ENCODE measurements at places on chromosomes 12 and 14.

GRCh38 chr14:54333511-54333910 lies 63.3 kb upstream of the CDKN3 start:
- DNase-seq, result no peak

- DNase-seq, result no peak
These were observed 363.9 kb downstream of the BCL11B start for GRCh38 chr14:98908050-98908449.

- DNase-seq, result no peak
These were observed 219.8 kb downstream of the CRADD start for GRCh38 chr12:93896952-93897351.

DNA sequence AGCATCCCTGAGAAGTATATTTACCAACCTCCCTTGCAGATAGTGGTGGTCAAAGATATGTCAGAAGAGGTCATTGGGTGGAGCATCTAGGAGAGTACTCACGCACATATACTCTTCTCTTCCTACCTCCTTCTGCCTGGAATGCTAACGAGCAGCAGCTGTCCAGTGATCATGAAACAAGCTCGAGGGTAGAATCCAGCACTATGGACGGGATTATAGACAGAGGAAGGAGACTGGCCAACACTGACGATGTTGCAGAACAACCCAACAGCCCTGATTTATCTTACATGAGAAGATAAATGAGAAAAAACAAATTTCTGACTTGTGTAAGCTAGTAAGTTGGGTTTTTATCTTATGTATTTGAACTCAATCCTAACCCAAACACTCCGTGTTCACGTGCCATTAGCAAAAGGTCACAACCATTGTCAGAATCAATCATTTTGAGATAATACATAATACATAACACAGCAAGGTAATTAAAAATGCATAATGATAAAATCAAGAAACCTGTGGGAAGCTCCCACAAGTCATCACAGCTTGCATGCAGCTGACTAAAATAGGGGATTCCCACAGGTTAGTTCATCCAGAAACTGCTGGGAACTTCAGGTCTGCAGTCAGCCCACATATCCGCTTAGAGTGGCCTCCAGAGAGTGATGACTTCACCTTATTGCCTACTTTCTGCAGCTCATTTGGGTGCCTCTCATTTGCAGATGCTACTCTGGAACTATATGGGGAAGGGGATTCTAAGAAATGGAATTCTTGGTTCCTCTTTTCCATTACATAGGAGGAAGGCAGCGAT lies 36.3 kb upstream of the STK38L start:
- no peak for DNase-seq

- DNase-seq, result no peak
These were observed 69.6 kb upstream of the TMEM132D start for GRCh38 chr12:129973236-129973961.

DNA sequence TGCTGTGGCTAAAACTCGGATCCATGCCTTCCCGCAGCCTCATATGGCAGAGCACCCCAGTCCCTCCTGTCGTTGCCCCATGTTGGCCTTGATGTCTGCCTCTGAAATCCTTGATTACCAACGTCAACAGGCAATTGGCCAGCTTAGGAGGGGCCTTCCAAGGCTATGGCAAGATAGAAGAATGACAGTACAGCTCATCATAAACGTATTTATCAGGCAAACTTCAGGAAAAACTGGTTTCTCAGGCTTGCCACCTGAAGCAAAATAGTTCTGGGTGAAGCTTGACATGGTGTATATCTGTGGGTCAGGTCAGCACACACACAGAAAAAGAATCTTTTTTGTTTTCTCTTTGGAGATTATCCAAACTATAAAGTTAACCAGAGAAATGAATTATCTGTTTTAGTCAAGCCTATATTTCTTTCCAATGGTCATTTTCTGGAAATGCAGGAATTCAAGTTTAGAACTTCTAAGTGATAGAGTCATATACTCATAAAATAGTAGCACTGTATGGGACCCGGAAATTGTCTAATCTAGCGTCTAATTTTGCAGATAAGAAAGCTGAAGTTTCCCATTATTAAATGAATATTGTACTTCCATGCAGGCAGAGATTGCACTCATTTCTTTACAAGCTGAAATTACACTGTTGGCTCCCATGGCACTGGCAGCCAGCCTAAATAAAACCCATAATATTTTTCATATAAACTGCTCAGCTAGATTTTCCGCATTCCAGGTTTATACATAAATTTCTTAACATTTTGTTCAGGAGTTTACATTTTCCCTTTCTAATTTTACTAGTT lies 24.4 kb upstream of the DUSP16 start:
- no peak for DNase-seq

DNA sequence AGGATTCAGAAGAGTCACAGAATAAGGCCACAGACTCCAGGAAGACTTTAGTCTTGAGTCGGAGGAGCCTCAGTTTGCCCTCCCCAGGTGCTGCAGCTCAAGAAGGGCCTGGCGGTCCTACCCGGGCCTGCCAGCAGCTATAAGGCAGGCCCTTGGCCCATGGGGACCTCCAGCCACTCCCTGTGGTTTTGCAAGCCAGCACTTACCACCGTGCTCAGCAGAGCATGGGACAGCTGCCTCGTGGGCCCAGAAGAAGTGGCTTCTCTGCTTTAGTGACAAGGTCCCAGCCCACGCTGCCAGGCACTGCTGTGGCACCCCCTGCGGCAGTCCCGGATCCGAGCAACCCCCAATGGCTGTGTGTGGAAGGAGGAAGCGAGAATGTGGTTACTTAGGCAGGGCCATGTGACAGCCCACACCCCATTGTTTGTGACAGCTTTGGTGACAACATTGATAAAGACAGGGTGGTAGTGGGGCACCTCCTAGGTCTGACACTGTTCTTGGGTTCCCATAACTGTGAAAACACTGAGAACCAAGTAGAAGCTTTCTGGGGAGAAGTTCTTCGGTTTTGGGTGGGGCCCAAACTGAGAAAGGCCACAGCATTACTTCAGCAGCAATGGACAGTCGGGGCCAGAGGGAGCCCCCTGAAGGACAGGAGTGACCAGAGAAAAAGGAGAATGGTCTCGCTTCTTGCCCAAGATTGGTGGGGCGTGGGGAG lies at the start of gene SELPLG:
SELPLG (minus strand) TSS at position 361 of the 715 bp plus-strand sequence. CDS start 9,587 bp downstream, outside the sequence.
- DNase-seq, result no peak

DNA sequence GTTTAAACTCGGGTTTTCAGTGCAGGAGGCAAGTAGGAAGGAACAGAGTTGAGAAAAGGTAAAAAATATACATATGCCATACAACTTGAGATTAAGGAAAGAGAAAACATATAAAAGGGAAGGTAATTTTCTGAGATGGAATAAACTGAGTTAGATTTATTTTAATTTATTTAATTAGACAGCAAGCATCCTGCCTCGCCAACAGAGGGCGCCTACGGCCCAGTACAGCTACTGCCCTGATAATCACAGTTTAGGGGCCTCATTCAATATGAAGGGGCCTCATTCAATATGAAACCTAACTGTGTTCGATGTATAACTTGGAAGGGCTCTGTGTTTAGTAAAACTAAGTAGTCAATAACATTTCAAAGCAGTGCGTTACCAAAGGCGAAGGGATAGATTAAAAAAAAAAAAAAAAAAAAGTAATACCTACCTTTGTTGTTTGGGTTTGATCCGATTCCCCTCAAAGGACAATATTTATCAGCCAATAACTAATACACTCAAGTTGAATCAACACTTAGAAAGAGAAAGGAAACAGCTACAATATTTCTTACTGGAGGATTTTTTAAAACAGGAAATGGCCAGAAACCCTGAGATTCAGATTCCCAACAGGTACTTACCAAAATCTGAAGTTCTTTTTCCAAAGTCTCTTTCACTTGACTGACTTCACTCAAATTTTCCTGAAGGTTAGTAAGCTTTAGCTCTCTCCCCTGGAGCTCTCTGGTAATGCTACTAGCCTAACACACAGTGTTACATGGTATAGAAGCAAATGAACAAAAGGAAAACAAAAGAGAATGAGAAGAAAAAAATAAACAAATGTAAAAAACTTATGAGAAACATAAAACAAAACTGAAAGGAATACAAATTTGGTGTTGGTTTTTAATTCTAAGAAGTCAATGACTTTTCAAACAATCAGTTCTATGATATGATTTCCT lies 70.0 kb upstream of the VPS33A start:
- no peak for DNase-seq

DNA sequence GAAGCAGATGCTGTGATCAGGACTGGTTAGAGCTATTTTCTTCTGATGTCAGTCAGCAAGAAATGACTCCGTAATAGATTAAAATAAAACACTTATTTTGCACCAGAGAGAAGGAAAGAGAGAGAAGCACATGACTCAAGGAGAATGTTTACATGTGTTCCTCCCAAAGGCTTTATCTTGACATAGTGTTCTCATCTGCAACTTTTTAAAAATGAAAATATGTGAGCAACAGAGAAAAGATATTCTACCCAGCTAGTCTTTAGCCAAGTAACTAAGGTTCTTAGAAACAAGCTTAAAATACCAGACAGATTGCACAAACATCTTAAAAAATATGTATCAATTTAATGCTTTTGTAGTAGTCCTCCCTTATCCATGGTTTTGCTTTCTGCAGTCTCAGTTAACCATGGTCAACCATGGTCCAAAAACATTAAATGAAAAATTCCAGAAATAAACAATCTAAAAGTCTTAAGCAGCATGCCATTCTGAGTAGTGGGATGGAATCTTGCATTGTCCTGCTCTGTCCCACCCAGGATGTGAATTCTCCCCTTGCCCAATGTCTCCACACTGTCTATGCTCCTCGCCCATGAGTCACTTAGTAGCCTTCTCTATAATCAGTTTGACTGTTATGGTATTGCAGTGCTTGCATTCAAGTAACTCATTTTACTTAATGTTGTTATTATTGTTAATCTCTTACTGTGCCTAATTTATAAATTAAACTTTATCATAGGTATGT lies 9.9 kb downstream of the SERPINA10 start:
- no peak for DNase-seq

DNA sequence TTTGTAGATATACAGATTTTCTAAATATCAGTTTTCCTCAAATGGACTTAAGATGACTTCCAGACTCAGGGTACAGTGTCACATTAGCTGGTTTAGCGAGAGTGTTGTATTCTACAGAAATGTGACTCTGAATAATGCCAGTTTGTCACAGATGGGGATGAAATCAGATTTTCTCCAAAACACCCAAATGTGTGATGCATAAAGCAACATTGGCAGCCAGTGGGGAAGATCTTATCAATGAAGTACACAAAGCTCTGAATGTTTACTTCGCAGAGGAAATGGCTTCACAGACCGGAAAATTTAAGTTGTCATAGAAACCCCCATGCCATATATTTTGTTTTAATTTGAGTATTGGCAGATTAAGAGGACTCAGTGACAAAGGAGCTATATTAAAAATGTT lies 29.9 kb downstream of the ANO4 start:
- DNase-seq, result no peak

DNA sequence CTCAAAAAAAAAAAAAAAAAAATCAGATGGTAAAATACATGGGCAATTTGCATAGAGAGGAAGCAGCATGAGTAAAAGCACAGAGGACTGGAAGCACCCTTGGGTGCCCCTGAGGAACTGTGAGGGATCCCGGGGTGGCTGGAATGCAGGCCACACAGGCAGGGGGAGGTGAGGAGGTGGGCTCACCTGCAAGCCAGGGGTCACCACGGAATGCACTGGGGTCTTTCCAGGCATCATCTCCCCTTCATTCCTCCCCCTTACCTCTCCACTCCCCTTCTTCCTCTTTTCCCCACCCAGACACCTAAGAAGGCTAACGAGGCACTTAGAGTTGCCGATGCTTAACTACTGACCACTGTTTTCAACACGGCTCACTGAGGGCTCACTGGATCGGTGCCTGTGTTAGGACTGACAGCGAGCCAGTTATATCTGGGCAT lies 14.4 kb upstream of the HIP1R start:
- no peak for DNase-seq

- DNase-seq, result no peak
These were observed 180.9 kb upstream of the PDE3A start for GRCh38 chr12:20187456-20187855.

DNA sequence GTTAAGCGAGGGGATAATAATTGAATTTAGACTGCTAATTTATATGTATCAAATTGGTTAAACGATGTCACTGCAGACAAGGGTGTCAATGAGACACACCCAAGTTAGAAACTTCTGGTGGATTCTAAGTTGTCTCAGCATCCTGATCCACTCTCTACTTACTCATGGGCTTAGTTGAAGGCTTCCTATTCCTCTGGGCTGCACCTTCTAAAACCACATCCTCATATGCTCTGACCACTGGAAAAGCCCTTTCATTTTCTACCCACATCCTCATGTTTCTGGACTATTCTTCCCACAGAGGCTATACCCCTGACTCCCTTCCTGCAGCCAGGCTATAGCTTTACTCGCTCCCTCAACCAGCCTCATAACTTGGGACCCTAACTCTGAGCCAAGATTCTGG lies 493.8 kb downstream of the VRK1 start:
- no peak for DNase-seq

- DNase-seq, result peak; percentile 74
These were observed 38.7 kb upstream of the CRY1 start for GRCh38 chr12:107131832-107132616.

- DNase-seq, result no peak
These were observed 5.6 kb upstream of the HMGA2 start for GRCh38 chr12:65818454-65819382.

GRCh38 chr12:129106772-129107171 lies 253.5 kb downstream of the GLT1D1 start:
- DNase-seq, result no peak

- no peak for DNase-seq
These were observed 38.3 kb upstream of the FAR2 start for GRCh38 chr12:29110506-29111442.

GRCh38 chr12:50032854-50033581 lies 7.7 kb upstream of the RACGAP1 start:
- no peak for DNase-seq

DNA sequence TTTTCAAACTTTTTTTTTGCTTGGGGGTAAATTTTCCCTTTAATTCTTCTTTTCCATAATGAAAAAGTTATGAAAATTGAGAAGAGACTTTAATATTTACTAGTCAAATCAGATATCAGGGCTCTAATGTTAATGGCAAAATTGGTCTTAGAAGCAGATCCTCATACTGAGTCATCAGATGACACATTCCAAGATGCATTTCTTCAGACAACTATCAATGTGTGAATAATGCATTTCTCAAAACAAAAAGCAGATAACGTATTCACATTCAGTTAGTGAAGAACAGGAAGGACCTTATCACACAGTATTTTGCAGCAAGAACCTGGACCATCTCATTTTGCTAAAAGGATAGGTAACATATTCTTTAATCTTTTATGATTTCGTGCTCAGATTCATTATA lies 130.7 kb downstream of the GPHN start:
- DNase-seq, result no peak

DNA sequence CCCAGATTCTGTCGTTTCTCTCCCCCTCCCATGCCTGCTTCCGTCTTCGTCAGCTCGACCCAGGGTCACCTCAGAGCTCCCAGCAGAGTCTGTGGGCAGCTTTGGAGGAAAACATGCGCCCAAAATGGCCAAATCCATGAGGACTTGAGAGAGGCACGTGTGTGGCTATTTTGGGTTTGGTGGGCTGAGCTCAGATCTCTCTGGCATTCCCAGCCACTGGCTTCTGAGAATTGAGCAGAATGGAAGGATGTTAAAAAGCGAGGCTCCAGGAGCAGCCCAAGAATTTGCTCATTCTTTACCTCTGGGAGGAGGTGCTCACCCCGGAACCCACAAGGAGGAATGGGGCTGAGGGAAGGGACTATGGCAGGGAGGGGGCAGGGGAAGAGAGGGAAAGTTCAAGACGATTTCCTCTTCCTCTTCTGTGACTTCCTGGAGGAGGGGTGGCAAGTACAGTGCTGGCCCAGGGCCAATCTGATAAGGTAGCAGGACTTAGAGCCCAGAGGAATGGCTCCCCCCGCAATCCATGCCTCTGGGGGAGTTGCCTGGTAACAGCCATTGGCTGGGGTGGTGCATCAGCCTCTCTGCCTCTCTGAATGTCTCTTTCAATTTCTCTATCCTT lies 20.1 kb downstream of the TSPAN9 start:
- no peak for DNase-seq
